ENCODE measurements at places on chromosomes 13 and 19.

DNA sequence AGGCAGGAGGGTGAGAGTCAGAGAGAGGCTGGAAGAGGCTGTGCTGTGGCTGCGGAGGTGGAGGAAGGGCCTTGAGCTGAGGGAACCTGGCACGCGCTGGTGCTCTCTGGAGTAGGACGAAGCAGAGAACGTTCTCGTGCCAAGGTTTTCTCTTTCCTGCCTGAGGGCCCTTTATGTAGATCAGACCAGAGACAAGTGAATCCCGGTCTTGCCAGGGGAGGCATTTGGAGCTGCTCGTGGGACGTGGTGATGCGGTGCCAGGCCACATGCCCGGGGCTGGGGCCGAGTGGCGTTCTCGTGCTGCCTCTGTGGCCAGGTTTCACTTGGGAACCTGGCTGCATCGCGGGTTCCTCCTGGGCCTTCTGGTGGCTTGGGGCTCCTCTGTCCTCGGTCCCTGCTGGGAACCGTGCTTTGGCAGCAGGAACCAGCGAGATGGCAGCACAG is 54.2 kb downstream of the KDM4B start:
- DNase-seq = no peak

DNA sequence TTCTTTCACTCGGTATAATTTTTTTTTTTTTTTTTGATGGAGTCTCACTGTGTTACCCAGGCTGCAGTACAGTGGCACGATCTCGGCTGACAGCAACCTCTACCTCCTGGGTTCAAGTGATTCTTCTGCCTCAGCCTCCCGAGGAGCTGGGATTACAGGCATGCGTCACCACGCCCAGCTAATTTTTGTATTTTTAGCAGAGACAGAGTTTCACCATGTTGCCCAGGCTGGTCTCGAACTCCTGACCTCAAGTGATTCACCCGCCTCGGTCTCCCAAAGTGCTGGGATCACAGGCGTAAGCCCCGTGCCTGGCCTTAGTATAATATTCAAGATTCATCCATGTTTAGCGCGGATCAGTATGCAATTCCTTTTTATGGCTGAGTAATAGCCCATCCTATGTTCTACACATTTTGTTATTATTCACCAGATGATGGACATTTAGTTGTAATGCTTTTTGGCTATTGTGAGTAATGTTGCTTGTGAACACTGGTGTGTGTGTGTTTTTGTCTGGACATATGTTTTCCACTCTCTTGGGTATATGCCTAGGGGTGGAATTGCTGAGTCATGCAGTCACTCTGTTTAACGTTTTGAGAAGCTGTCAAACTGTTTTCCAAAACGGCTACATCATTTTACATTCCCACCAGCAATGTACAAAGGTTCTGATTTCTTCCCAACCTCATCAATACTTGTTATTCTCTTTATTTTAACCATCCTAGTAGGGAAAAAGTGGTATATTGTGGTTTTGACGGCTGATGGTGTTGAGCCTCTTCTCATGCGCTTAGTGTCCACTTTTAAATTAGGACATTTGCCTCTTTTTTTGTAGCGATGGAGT is 22.9 kb downstream of the PLEKHF1 start:
- DNase-seq = no peak

GRCh38 chr19:10998045-10998533 is 37.3 kb downstream of the SMARCA4 start:
- DNase-seq = no peak

DNA sequence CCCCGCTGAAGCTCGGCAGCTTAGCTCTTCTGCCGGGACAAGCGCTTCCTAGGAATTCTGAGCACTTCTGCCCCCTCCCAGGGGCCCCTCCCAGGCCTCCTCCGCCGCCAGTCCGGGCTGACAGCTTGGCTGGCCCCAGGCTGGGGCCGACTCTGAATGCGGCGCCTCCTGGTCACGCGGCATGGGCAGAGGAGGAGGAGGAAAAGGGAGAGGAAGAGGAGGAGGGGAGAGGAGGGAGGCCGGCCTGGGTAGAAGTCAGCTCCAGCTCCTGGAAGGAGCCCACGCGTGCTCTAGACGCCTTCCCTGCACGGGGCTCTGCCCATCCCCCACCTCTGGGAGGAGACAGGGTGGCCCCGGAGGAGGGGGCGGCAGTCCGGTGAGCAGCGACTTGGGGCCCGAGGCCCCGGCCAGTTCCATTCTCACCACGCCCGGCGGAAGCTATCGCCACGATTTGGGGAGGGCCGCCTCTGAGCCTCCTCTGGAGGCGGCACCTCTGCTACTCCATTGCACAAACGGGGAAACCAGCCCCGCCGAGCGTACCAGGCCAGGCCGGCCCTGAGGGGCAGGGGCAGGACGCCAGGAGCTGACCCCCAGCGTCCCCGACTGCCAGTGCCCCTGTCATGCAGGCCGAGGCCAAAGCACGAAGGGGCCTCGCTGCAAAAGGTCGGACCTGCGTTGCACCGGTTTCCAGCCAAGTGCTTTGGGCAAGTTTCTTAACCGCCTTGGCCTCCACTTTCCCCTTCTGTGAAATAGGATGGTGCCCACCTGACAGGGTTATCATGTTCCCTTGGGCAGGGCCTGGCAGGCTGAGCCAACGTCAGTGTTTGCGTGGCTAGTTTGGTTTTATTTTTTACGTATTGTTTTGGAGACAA is 31.6 kb downstream of the CCNE1 start:
- no peak for DNase-seq

DNA sequence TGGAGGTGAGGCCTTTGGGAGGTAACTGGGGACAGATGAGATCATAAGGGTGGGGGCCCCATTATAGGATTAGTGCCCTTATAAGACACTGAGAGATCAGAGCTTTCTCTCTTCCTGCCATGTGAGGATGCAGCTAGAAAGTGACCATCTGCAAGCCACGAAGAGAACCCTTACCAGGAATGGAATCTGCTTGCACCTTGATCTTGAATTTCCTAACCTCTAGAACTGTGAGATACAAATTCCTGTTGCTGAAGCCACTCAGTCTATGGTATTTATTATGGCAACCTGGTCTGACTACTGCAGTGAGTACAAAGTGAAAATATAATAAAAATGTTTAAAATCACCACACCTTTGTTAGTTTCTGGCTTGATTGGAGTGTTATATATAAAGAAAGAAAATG is 388.0 kb downstream of the LMO7 start:
- no peak for DNase-seq

- no peak for DNase-seq
Observed at GRCh38 chr13:78586706-78587105, 16.6 kb downstream of the POU4F1 start.

DNA sequence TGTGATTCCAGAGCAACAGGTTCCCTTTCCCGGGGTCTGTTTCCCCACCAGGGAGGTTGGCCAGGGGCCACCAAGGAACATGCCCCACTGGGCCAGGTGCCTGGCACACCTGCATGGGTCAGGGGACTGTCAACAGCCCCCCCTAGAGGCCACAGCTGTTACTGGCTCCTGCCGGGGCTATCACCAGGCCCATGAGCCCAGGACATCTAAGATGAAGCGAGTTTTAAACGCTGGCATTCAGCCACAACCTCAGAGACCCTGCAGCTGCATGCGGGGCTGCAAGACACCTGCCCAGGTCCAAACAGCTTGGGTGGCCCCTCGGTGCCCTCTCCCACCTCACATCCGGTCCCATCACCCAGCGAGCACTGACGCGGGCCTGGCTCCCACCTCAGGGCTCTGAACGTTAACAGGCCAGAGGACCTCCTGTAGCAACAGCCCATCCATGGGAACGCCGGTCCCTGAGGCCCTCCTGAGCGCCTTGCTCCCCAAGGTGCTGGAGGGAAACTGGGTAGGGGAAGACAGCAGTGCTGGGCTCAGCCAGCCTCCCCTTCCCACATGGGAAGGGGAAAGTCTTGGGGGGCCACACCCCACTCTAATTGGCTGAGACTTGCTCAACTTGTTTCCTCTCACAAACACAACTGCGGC is 12.0 kb downstream of the KHSRP start:
- peak; percentile 41 for DNase-seq

GRCh38 chr19:2049741-2050348 is 1.2 kb downstream of the MKNK2 start:
- DNase-seq = no peak

- DNase-seq = no peak
Observed at GRCh38 chr19:8131517-8131916, 17.9 kb downstream of the FBN3 start.

- no peak for DNase-seq
Observed at GRCh38 chr19:39177110-39177699, 19.6 kb upstream of the NCCRP1 start.

Measured in activated CD4-positive, alpha-beta T cell treated with anti-CD3 and anti-CD28 coated beads for 24 hours (primary cell).